Tibial artery (tissue), 4 donors: ENCODE measurements at places on chromosomes 3 and 15.

DNA sequence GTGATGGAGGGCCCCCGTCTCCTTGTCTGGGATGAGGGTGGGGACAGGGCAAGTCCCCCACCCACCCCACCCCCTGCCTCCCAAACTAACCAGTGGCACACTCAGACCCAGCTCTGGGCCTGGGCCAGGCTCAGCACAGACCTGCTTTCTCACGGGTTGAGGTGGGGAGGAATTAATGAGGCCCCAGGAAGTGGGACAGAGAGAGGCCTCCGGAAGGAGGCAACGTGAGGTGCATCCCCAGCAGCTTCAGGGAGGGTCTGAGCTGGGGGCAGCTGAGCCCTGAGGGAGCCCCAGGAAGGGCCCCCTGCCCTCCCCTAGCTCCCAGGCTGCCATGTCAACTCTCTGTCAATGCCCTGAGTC is 15.0 kb upstream of the GNAI2 start:
- no peak for DNase-seq

- no peak for DNase-seq
These were observed 828.4 kb upstream of the DPPA4 start for GRCh38 chr3:110165753-110166152.

DNA sequence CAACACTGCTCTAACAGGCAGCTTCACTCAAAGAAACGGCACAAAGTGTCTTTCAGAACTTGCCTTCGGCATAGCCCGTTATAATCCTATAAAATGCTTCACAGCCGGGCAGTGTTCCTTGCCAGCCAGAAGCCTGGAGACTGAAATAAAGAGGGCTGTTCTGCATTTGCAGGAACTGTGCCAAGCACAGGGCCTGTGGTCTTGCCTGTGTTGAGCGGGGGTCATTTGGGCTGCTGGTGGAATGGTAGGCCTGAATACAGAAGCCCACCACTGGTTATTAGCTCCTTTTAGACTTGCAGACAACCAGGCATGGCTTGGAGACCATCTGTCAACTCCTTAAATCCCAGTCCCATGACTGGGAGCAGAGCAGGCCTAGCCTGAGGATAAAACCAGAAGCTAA is 4.7 kb upstream of the ARHGEF3 start:
- no peak for DNase-seq

GRCh38 chr15:61112231-61112630 is 116.9 kb downstream of the RORA start:
- DNase-seq = no peak

DNA sequence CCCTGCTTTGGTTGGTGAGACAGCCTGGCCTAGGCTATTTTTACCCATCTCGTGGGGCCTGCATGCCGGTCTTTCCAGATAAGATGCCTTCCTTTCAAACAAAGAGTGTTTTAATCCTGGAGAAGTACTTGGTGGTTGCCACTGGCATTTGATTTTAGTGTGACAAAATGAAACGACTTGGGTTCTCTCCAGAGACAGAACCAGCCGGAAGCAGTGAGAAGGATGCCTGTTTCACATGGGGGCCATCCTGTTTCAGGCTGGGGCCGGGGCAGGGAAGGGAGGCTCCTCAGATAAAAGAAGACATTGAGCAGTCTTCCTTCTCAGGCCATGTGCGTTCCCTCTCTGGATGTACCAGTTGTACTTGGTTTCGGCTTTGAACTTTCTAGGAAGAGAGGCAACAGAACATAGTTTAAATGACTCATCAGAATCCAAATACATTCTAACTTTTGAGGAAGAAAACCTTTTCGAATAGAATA is 74.9 kb downstream of the TOP2B start:
- no peak for DNase-seq

DNA sequence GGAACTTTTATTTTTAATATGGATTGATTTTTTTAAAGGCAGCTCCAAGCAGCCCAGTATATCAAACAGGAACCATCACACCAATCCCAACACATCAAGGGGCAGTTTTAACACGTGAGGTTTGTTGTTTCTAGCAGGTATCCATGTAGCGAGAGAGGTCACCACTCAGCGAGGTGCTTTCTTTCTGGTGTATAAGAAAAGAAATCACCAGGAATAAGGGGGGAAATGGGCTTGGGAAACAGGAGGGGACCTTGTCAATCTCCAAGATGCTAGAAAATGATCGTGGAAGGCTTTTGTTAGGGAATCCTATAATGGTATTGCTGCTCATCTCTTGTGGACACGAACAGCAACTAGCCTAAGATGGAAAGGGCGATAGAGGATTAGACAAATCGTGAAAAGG is 402.9 kb upstream of the ATP11B start:
- no peak for DNase-seq
